ENCODE measurements at places on chromosomes 4 and X. TPM values are rescaled to one million over a fixed set of nuclear protein-coding genes. Genes with fewer than 3 reads are reported as not detected.
A peak's percentile ranks its signal among the peaks of the same experiment; 100 is the strongest.

OPRPN gene
- total RNA-seq = not detected

DNA sequence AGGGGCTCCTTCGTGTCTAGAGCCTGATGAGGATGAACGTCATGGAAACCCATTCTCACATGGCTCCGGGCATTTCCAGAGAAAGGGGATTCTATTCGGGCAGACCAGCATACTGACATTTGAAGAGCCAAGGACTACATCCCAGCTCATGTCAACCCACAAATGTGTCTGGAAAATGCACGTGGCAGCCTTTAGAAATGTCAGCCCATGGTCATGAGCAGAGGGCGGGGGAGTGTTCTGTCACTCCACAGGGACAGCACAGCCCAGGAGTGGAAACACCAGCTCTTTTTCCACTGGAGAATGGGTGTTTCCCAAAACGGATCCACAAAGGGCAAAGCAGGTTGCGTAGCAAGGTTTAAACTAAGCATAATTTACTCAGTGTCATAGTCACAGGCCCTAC lies 207.0 kb downstream of the BCOR start:
- H3K27me3 ChIP-seq = no peaks in the 10 kb centered on the region
- DNase-seq = no peak
- H3K27ac ChIP-seq = no peak overlapping the region
- no peaks in the 10 kb centered on the region for H3K4me1 ChIP-seq

DNA sequence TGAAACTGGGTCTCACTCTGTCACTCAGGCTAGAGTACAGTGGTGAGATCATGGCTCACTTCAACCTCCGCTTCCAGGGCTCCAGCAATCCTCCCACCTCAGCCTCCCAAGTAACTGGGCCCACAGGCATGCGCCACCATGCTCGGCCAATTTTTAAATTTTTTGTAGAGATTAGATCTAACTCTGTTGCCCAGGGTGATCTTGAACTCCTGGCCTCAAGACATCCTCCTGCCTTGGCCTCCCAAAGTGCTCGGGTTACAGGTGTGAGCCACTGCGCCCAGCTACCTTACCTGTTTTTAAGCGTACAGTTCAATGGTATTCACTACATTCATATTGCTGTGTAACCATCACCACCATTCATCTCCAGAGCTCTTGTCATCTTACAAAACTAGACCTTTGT lies 41.5 kb downstream of the ING2 start:
- no peaks in the 10 kb centered on the region for H3K4me1 ChIP-seq
- no peak overlapping the region for H3K27ac ChIP-seq
- H3K4me3 ChIP-seq = no peak overlapping the region
- no peaks in the 10 kb centered on the region for H3K36me3 ChIP-seq
- no peak for DNase-seq
- H3K27me3 ChIP-seq = no peaks in the 10 kb centered on the region

- H3K27ac ChIP-seq = no peak overlapping the region
- H3K4me1 ChIP-seq = no peaks in the 10 kb centered on the region
- no peaks in the 10 kb centered on the region for H3K27me3 ChIP-seq
These were observed 58.9 kb upstream of the NFKB1 start for GRCh38 chr4:102441978-102442911.

DNA sequence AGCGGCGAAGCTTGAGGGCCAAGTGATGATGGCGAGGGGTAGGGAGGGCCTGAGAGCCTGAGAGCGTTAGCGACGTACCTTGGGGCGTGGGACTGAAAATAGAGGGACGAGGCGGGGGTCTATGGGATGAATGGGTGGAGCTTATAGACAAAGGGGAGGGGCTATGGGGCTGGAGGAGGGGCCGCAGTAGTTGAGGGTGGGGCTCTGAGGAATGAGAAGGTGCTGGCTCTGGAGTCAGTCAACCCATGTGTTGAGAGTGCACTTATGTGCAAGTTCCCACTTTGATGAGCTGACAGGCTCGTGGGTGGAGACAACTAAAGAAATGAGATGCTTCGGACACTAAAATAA lies 488 bp downstream of the TBC1D25 start:
- H3K27me3 ChIP-seq = no peaks in the 10 kb centered on the region
- H3K4me3 ChIP-seq = peak overlapping the region; percentile 75
- H3K27ac ChIP-seq = peak overlapping the region; percentile 86
- peaks cover 4% of the 10 kb centered on the region for H3K4me1 ChIP-seq
- H3K36me3 ChIP-seq = no peaks in the 10 kb centered on the region
- no peak for DNase-seq

DNA sequence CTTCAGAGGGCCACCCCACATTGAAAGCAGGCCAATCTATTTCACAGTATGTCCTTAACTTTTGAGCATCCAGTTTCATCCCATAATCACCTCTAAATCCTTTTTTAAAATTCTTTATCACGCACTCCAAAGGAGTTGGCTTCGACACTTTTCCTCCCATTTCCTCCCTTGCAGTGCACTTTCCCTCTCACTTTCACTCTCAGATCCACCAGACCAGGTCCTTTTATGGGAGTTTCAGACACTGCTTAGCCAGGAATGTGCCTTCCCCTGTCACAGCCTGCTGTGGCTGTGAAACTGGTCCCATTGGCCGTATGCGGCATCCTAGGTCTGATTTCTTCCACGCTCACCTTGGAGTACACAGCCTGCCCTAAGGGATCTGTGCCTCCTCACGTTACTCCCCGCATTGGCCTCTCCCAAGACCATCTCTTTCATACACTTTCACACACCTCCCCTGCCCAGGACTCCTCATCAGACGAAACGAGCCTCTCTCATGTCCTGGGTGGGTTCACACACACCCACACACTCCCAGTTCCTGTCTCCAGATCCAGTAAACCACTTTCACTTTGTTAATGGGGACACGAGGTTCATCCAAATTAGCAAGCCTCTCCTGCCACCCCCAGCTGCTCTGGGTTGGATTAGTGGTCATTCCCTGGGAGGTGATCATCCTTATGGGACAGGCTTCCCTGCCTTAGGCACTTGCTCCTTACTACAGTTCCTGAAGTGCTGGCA lies 10.0 kb upstream of the RHOXF2B start:
- H3K27ac ChIP-seq = no peak overlapping the region
- H3K4me1 ChIP-seq = no peaks in the 10 kb centered on the region
- peak overlapping the region; percentile 15 for H3K4me3 ChIP-seq

DNA sequence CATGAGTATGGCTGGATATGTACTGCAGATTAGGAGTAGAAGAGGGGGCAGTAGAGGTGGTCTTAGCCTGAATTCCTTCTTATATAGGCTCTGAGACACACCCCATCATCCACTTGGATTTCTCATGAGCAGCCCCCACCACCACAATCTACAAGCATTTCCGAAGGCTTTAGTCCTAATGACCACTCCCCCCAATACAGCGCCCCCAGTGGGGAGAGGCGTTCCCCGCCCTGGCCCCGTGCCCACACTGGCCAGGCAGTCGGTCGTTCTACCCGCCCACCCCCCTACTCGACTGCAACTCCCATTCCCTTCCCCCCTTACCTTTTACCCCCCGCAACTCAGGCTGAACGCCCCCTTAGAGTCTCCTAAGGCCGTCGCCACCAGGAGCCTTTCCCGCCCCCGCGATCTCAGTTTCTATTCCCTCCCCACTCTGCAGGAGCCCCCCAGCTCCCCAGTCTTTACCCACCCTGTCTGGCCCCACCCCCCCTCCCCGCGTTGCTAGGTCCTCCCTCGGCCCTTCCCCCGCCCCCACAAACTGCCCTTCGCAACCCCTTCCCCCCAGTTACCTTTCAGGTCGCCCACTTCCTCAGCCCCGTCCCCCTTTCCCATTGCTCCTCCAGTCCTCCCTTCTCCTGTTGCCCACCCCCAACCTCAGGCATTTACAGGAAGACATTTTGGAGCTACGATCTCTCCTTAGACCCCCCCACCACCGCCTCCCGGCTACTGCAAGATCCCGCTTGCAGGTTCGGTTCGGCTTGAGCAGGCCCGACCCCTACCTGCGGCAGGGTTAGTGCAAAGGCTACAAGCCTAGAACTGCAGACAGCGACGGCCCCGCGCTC lies 468 bp downstream of the ZMYM3 start:
- DNase-seq = no peak
- no peaks in the 10 kb centered on the region for H3K36me3 ChIP-seq
- H3K4me3 ChIP-seq = peak overlapping the region; percentile 79
- H3K27ac ChIP-seq = peak overlapping the region; percentile 82
- no peaks in the 10 kb centered on the region for H3K27me3 ChIP-seq

Data from Panc1 (cell line).